Gastroesophageal sphincter (tissue), 4 donors: ENCODE measurements at places on chromosomes 6 and 20.

GRCh38 chr6:118860880-118861279 is 33.1 kb upstream of the ASF1A start:
- ATAC-seq = no peak

GRCh38 chr6:53032849-53033248 is 32.4 kb upstream of the FBXO9 start:
- ATAC-seq = no peak

GRCh38 chr20:6311841-6312655 is 189.2 kb upstream of the FERMT1 start:
- ATAC-seq = no peak

DNA sequence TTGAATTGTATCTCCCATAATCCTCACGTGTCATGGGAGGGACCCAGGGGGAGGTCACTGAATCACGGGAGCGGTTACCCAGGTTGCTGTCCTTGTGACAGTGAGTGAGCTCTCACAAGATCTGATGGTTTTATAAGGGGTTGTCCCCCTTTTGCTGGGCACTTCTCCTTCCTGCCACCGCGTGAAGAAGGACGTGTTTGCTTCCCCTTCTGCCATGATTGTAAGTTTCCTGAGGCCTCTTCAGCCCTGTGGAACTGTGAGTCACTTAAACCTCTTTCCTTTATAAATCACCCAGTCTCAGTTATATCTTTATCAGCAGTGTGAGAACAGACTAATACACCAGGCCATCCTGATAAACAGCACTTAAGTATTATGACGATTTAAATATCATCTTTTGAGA is 9.0 kb upstream of the MRGBP start:
- no peak for ATAC-seq

GRCh38 chr6:142642651-142643050 is 302.3 kb downstream of the HIVEP2 start:
- no peak for ATAC-seq

DNA sequence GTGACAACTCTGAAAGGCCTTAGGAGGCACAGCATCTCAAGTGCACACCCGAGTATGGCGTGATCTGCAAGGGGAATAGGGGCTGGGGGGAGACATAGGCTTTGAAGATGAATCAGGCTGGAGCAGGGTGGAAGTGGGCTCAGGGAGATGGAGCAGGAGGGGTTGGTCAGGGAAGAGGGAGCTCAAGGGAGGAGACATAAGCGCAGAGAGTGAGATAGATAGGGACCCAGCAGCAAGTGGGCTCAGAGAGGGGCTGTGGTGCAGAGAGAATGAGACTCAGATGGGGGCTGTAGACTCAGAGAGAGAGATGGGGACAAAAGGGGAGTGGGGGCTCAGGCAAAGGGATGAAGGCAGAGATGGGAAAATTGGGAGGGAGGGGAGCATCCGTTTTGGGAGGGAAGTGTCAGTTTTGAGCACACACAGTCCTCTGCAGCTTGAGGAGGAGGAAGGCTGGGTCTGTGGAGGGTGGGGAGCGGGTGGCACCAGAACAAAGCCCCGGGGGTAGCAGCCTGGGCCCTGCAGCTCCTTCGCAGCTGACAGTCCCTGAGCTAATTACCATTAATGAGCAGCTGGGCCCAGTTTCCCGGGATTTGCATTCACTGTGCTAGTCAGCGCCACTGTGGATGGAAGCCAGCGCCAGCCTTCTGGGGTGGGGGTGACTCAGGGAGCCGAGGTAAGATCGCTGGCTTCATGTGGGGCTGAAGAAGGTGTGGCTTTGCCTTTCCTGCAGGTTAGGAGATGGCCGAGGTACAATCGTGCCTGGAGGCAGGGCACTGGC is 18.7 kb downstream of the SRXN1 start:
- no peak for ATAC-seq

DNA sequence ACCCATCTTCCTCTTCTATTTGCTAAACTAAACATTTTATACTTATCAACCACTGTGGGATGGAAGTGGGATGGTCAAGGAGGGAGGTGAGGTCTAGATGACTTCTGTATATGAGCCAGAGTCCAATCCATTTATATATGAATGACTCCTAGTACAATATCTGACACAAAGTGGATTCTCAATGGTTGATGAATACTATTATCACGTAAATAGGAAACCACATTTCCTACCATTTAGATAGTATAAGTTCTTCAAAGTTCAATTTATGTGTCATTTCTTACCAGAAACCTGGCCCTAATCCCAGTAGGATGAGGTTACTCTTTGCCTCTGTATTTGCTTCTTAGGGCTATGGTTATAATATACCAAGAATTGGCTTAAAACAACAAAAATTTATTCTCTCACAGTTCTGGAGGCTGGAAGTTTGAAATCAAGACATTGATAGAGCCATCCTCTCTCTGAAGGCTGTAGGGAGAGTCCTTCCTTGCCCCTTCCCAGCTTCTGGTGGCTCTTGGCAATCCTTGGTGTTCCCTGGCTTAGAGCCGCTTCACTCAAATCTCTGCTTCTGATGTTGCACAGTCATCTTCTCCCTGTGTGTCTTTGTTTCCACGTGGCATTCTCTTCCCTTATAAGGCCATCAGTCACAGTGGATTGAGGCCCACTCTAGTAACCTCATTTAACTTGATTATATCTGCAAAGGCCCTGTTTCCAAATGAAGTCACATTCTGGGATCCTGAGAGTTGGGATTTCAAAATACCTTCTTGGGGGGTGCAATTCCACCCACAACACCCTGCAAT is 41.0 kb upstream of the RAB23 start:
- peak; percentile 49 for ATAC-seq

DNA sequence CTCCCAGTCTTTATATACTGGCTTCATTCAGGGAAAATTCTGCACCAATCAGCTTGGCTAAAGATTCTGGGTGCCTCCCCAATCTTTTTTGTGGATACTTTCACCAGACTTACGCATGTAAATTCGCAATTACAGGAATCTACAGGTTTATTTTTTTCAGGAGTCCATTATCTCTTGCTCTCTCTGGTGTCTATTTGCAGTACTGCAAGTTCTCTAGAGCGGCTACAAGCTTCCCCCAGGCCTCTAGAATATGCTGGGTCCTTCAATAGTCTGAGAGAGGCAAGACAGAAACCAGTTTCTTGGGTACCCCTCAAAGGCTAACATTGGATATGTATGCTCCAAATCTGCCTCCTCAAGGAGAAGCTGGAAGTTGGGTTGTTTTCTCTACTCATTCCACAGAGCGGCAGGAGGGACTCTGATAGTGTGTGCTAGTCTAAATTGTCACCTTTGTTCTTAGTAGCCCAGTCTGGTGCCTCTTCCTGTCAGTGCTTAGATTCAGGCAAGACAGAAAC is 58.5 kb downstream of the SUN5 start:
- ATAC-seq = no peak

DNA sequence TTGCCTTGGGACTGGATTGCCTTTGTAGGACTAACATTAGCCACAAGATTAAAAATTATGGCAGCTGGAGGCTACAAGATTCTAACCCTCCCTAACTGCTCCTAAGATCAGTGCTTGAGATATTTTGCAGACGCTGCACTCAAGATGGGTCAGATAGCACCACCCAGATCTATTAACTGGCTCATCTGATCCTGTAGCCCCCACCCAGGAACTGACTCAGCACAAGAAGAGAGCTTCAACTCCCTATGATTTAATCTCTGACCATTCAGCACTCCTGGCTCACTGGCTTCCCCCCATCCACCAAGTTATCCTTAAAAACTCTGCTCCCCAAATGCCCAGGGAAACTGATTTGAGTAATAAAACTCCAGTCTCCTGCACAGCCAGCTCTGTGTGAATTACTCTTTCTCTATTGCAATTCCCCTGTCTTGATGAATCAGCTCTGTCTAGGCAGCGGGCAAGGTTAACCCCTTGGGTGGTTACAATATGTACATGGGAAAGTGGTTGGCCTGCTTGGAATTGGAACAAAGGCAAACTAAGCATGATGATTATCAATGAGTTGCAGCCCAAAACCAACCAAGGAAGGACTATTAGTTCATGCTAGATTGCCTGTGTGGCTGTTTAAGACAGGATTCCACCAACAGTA is 111.3 kb downstream of the OR2B2 start:
- ATAC-seq = no peak

GRCh38 chr6:20142866-20143265 is 69.4 kb downstream of the MBOAT1 start:
- no peak for ATAC-seq

DNA sequence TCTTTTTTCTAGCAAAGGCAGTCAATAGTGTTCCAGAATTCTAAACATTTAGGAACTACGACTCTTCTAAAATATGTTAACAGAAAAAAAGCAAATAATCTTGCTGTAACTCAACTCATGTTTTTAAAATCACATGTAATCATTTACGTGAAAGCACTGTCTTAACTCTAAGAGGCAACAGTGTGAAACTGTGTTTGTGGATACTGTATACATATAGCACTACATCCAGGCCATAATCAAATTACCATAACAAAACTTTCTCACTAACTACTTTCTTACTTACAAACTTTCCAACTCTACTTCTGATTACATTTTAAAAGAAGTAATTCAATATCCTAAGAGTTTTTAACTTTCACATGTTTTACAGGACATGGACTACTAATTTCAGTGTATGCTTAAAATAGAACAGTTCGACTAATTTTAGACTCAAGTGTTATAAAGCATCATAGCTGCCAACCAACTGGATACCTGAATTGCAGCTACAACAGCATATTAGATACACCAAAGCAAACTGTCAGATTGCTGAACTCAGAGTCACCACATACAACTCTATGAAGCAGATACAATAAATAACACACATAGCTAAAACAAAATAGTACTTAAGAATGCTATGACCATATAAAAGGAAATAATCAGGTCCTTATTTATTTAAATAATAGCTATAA is 121.6 kb upstream of the BEND6 start:
- ATAC-seq = no peak

- ATAC-seq = no peak
These were observed 5.2 kb downstream of the PI16 start for GRCh38 chr6:36959555-36960250.

- no peak for ATAC-seq
These were observed 23.2 kb upstream of the ARG1 start for GRCh38 chr6:131549811-131550210.

- no peak for ATAC-seq
These were observed 38.6 kb upstream of the MARCKS start for GRCh38 chr6:113818578-113818977.

- ATAC-seq = no peak
These were observed 3.9 kb downstream of the SYTL3 start for GRCh38 chr6:158653577-158654354.

- no peak for ATAC-seq
These were observed 257.0 kb downstream of the ADGRG6 start for GRCh38 chr6:142558786-142559185.
